ENCODE measurements at places on chromosomes 12 and 14.

GRCh38 chr12:19245666-19246065 is 116.1 kb downstream of the PLEKHA5 start:
- DNase-seq, result no peak

GRCh38 chr12:68536885-68537485 is 73.7 kb upstream of the RAP1B start:
- DNase-seq, result no peak

DNA sequence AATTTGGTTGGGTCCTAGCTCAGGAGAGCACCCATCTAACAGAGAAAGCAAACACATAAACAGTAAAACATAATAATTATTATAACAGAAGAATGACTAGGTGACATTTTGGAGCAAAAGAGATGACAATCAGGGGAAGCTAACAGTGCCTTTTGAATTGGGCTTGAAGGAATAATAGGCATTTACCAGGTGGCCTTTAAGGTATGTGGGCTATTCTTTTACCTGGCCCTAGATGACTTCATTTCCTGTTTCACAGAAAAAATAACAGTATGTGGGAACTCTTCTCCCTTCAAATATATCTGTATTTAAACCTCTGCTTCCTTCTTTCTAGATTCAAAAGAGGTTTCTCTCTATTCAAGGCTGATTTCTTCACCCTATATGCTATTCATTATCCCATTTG is 3.8 kb downstream of the IRAK4 start:
- DNase-seq, result no peak

DNA sequence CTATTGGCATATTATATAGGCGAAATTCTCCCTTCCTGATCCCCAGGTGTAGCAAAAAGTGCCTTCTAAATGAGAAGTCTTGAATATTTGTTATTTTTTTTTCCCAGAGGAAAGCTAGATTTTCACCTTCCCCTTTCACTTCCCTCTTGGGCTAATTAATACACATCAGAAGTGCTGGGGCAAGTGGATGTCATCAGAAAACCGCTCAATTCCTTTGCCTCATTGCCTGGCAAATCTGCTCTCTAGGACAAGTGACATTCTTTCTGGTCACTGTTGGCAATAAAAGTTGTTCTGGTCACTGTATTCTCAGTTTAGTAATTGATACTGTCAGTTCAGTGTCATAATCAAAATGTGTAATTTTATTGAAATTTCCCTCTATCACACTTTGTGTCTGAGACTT is 174.5 kb downstream of the ETNK1 start:
- no peak for DNase-seq

DNA sequence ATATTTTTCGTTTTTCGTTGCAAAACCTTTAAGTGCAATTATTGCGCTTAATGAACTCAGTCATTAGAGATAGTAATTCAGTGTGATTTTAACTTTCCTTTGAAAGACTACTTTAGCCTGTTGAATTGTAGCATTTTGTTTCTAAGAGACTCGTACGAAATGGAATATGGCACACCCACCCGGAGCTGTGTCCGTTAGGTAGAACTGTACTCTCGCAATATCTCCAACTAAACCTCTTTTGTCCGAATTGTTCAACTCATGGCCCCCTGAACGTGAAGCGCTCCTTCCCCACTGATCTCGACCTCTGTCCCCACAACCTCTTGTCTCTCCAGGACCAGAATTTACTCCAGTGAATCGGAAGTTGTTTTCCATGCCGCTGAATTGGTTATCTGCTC is 800 bp downstream of the PCNX4 start:
- peak; percentile 20 for DNase-seq
